Activated gamma-delta T cell treated with anti-CD3 and anti-CD28 coated beads, Interleukin-2, amount 50 U/mL, for 16 hours (primary cell): ENCODE measurements at places on chromosomes 2 and 18.

DNA sequence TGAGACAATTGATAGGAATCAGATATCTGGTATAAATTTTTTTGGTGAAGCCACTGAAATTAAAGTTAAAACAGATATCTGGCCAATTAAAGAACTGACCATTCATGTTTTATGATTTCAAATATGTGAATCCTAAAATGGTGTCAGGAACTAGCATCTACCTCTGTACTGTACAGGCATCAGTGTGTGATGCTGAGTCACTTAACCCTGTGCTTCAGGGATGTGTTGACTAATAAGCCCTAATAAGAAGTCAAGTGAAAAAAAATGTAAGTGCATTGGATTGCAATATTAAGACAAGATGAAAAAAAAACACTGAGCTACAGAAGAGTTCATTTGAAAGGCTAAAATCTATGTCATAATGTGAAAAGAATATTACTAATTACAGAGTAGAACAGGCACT lies 9.1 kb upstream of the UNC80 start:
- DNase-seq: no peak

GRCh38 chr2:58899692-58900091 lies 658.6 kb upstream of the FANCL start:
- no peak for DNase-seq

DNA sequence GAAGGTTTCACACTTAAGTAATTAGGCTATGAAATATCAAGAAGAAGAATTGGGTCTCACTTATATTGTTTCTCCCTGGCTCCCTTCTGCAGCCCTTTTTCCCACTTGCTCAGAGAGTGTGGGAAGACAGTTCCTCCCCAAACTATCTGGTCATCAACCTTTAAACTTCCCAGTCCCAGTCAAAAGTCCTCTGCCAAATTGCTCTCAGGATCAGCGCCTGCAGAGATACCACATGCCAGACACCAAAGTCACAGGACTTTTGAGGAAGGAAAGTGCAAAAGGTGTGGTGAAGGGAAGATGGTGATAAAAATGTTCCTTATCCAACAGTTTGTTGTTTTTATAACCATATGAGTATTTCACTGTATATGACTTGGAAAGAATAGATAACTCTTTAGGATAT lies 51.3 kb downstream of the DLGAP1 start:
- DNase-seq: no peak

DNA sequence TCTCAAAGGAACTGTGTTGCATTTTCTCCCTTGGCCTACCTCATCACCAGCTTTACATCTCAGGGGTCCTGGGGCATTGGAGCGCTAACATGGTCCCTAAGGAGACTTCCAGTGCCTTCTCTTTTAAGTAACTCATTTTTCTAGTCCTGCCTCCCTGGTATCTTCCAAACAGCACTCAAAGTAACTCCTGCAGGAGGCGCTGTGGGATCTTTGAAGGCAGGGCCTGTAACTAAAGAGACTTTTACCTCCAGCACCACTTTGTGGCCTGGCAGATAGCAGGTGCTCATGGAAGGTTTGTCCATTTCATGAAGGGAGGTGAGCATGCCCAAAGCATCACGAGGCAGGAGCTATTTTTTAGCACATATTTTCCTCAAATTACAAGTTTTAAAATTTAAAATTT lies 411.0 kb upstream of the GYPC start:
- no peak for DNase-seq

DNA sequence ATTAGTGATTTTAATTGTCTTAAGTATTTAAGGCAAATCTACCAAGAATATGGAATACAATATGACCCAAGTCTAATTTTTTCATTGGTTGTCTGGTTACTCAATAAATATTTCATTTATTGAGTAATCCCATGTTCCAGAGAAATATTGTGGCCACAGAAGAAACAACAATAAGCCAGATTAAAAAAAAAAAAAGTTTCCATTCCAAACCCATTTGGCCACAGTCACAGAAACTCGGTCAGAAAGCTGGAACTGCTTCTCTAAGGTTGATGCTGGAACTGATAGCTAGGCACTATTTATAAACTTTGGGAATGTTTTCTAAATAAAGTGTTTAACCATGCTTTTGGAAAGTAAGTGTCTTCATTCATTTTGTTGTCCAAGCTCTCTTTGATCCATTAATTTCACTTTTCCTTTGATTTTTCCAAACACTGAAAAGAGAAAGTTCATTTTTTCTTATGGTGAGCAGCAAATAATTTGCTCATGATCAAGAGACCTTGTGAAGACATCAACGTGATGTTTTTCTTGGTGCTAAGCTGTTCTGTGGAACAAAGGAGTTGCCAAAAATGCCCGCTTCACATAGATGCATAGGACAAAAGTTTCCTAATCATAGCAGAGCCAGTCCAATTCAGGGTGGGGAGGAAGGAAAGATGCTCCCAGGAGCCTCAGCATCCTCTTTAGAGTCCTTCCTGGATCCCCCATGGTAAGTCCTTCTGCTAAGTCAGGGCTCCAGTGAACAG lies 72.1 kb upstream of the CCBE1 start:
- DNase-seq: no peak
